ENCODE measurements at places on chromosomes 6 and 20.

GRCh38 chr6:44186635-44187025 lies 28.0 kb downstream of the CAPN11 start:
- no peak for DNase-seq

- no peak for DNase-seq
These were observed 371.2 kb downstream of the PREX1 start for GRCh38 chr20:48456366-48457192.

DNA sequence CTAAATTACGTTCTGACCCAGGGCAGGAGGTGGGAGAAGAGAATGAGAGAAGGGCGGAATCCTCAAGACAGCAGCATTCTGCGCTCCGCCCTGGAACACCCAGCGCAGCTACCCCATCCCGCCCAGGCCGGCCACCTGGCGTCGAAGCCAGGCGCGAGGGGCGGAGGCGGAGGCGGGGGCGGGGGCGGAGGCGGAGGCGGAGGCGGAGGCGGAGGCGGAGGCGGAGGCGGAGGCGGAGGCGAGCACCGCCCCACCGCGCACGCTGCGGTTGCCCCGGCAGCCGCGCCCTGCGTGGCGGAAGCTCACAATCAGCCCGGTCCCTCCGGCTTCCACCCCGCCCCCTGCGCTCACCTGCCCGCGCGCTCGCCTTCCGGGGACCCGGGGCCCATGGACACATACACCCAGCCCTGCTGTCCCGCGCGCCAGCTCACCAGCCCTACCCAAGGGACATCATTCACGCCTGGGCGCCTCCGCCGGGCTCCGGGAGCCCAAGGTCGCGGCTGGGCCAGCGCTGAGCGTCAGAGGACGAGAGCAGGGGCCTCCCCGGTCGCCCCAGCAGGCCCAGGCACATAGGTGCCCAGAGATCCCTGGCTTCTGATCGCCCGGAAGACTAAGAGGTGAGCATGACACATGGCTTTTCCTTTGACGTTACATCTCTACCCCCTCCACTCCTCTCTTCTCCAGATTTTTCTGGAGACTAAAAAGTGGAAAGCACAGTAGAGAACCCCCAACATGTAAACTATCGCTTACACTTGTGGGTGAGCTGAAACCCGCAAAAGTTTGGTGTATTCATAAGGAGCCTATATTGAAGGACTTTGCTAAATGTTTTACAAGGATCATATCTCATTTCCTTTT lies at the start of gene ANKEF1:
ANKEF1 (plus strand) TSS at position 271 of the 855 bp plus-strand sequence. CDS start 3,315 bp downstream, outside the sequence.
- DNase-seq = peak; percentile 93

GRCh38 chr6:118764766-118765165 lies 113.4 kb upstream of the CEP85L start:
- no peak for DNase-seq

DNA sequence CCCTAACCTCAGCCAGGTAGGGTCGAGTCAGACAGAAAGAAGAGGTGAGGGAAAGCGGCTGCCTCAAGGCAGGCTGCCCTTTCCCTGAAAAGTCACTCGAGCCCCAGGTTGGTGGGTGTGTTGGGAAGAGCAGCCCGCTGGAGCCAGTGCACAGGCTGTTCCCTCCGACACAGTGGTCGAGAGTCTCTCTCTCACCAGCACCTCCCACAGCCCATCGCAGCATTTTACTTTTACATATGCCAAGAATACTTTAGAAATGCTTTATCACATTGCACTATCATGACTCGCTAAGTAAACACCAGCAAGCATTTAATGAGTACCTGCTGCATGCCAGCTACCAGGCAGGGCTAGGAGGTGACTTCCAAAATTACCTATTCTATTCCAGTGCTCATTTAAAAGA lies 1.7 kb downstream of the PRPH2 start:
- no peak for DNase-seq

DNA sequence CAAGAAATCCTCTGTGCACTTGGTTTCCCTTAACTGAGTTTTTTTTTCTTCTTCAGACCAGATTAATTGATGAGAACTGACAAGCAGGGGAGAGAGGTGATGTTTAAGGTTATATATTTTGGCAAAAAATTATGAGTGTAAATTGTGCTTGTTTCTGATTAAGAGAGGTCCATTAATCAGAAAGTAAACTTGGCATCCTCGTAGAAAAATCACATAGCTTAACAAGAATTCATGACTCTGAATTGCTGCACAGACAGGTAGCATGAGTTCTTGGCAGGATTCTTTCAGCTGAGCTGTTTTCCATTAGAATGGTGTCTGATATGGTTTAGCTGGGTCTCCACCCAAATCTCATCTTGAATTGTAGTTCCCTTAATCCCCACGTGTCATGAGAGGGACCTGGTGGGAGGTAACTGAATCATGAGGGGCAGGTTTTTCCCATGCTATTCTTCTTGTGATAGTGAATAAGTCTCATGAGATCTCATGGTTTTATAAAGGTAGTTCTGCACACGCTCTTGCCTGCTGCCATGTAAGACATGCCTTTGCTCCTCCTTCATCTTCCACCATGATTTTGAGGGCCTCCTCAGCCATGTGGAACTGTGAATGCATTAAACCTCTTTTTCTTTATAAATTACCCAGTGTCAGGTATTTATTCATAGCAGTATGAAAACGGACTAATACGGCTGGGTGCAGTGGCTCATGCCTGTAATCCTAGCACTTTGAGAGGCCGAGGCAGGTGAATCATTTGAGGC lies 34.2 kb upstream of the DDR1 start:
- DNase-seq = no peak

DNA sequence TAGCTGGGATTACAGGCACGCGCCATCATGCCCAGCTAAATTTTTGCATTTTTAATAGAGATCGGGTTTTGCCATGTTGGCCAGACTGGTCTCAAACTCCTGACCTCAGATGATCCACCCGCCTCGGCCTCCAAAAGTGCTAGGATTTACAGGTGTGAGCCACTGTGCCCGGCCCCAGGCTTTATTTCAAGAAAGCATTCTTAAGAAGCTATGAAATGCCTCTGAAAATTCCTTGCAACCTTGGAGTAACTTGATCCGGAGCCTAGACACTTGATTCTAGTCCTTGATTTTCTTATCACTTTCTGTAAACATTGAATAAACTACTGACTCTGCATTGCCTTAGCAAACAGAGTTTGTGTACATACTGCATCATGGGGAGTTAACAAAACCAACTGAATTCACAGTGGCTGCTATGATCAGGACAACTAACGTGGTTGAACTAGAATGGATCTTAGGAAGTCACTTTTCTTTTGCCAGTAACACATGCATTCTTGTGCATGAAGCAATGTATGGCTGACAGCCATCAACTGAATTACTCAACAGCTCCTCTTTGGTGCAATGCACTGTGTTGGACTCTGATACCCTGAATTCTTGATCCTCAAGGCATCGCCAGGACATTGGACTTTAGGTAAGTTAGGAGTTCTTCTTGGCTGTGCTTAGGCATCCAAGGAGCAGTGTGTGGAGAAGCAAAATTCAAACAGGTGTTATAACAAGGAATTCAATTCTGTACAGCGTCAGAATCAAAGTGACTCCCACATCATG lies 102.8 kb upstream of the TMEM170B start:
- no peak for DNase-seq

- DNase-seq = no peak
These were observed 58.0 kb upstream of the SLC4A11 start for GRCh38 chr20:3297079-3297378.

GRCh38 chr6:107644513-107644912 lies 154.6 kb downstream of the SOBP start:
- no peak for DNase-seq

DNA sequence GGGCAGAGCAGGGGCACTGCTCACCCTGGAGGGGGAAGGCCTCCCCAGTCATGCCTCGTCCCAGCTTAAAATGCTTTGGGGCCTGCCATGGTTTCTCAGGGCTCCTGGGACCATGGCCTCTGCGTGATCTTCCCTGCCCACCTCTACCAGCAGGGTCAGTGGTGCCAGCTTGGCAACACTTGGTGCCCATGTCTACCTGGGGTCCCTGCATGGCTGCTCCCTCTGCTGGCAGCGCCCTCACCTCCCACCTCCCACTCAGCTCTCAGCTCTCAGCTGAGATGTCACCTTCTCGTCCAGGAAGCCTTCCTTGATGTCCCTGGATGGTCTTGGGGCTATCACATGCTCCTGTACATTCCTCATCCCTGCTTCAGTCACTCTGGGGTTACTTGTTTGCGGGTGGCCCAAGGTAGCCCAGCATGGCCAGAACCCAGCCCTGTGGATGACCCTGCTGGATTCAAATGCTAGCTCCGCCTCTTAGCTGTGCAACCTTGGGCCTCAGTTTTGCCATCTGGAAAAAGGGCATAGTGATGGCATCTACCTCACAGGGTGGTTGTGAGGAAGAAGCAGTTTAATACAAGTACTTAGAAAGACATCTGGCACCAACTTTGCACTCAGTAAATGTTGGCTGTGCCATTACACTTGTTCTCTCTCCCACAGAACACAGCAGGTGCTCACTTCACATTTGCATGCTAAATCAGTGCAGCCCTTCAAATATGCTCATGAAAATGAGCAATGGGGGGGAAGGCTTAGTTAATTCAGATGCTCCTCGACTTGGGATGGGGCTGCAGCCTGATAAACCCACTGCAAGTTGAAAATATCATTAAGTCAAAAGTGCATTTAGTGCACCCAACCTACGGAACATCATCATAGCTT lies 53.5 kb upstream of the PTPN1 start:
- no peak for DNase-seq

GRCh38 chr20:51116765-51117686 lies 94.1 kb upstream of the KCNG1 start:
- no peak for DNase-seq

- no peak for DNase-seq
These were observed 2.7 kb downstream of the ITCH start for GRCh38 chr20:34365765-34366213.

DNA sequence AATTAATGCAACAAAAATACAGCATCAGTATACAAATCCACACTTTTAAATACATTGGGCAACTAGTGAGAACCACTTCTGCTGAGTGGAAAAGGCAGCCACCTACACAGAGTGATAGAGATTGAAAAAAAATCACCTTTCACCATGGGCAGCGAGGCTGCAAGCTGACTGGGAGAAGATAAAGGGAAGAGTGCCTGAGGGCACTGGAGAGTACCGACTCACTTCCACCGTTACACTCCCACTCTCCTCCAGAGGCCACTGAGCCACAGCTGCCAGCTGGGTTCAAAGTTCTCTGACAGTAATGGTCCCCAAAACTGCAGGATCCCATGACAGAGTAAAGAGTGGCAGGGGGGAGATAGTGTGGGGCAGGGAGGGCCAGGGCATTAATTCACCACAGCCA lies 24.1 kb downstream of the PXT1 start:
- DNase-seq = no peak

All from SHP77 treated with DMSO at 0.1 percent for 48 hours (cell line).